ENCODE measurements at places on chromosomes 6 and 20.
A peak's percentile ranks its signal among the peaks of the same experiment; 100 is the strongest.

DNA sequence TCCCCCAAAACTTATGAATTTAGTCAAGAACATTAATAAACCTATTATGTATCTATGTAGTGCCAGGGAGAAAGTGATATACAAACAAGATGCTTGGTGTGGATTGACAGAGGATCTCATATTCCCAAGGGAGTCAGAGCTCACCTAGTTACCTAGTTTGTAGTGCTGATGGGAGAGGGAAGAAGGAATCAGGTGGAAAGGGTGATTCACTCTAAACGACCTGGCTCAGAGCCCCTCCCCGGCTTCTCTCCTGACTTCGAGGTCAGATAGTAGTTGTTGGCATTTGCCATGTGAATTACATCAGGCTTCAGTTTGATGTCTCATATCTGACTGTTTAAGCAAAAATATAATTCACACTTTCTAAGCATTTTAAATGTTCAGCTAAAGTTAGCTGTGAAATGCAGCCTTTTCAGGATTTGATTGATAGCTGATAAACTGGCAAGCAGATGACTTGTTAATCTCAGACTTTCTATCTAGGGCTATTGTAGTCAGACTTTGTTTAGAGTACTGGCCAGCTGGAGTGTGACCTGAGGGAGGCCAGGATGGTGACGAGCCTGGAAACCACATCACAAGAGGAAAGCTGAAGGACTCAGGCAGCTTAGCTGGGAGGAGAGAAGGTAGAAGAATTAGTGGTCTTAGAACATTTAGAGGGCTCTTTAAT, 123.7 kb downstream of the AKAP7 start:
- no peak for DNase-seq

DNA sequence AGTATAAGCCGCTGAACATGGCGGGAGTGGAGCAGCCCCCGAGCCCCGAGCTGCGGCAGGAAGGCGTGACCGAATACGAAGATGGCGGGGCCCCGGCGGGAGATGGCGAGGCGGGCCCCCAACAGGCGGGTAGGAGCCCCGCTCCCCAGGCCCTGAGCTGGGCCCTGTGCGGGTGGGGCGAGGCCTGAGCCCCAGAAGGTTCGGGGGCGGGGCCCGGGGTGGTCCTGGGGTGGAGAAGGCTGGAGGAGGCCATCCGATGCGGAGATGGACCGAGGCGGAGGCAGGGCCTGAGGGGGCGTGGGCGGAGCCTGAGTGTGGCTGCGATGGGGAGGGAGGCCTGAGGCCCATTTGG, 7.1 kb downstream of the L3MBTL1 start:
- DNase-seq: peak; percentile 69

- no peak for DNase-seq
Observed at GRCh38 chr6:133551847-133552341, 310.7 kb downstream of the EYA4 start.

DNA sequence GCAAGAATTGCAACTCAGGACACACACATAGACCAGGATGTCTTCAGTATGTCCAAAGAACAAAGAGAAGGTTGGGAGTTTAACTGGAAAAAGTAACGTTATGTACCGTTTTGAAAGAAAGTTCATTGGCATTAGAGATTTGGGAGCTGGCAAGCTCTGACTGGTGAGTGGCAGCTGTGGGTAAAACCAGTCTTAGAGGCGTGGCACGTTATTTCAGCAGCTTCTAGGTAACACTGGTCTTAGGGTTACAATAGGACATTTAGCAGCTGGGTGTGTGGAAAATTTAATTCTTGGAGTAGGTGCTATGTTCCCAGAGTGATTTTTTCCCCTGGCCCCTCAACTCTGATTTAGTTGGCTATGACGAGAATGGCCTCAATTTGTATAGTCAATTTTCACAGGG, 19.2 kb downstream of the SNRPB start:
- DNase-seq: no peak

DNA sequence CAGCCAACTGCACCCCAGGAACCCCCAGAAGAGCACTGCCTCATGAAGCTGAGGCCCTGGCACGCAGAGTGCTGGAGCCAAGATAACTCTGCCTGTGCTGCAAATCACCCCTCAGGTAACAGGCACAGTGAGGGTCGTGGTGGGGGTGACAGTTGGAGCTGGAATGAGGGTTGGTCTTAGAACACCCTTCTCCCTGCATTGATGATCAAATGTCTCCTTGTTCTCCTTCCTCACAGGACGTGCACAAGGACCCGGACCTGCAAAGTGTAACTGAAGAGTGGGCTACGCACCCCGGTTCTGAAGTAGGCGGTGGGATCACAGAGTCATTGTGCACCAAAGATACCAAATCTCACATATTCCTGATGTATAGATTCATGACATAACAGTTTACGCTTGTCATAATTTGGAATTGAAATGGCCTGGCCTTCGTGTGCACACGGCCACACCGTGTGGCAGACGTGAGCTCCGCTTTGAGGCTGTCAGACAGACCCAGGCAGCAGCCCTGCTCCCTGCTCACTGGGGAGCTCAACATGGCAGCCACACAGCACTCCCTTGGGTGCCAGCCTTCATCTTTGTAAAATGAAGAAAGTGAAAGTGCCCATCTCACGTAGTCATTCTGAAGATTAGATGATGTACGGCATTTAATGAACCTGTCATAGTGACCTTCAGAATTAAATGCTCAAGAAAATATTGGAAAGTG, 8.8 kb downstream of the THBS2 start:
- DNase-seq: no peak

- no peak for DNase-seq
Observed at GRCh38 chr6:24922814-24923213, 12.9 kb downstream of the RIPOR2 start.

- no peak for DNase-seq
Observed at GRCh38 chr6:143166247-143166695, 105.6 kb downstream of the AIG1 start.

DNA sequence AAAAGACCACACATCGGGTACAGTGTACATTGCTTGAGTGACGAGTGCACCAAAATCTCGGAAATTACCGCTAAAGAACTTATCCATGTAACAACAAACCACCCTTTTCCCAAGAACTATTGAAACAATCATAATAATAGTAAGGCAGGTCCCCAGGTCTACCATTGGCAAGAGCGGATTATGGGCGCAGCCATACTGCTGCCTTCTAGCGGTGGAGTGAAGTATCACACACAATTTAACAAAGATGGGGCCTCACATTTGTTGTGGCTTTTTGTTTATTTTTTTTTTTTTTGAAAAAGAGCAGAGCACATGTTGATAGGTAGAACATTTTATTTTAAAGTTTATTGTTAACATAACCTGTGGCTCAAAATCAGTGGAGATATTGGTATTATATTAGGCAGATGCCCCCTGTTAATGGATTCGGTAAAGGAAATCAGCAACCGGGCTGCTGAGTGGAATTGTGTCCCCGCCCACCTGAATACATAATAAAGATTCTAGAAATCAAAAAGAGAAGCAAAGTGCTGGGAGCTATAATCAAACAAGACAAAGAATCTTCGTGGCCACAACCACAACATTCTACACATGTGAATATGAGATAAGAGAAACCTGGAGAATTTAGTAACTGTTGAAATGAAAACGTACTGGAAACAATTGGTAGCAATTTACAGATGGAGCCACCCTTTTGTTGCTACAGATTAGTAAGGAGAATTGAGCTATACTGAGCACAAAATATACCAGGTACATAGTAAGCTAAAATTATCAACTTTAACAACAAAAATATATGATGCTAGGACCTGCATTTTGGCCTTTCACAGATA, 94.2 kb upstream of the EXOC2 start:
- peak; percentile 48 for DNase-seq

DNA sequence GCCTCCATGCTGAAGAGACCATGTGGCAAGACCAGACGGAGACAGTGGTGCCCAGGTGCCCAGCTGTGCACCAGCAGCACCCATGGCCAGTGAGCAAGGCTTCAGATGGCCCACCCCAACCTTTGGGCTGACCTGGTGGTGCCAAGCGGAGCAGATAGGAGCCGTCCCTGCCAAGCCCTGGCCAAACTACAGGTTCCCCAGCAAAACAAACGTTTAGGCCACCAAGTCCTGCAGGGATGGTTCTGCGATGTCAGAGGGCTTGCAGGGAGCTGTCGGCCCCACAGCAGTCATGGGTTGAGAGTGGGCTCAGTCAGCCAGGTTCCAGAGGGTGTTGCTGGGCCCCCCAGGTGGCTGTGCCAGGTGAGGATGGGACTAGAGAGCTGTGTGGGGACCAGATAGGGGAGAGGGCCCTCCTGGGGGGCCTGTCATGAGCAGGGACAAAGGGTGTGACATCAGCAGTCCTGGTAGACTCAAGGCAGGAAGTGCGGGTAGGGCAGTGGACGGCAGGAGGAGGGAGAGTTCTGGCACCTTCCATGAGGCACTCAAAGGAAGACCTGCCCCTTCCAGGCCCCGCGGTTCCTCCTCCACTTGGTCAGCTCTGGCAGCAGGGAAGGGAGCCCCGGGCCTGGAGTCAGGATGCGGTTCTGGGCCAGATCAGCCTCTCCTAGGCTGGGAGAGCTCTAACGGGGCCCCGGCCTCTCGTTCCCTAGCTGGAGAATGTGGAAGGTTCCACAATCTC, 342.4 kb downstream of the ZFAND3 start:
- DNase-seq: no peak

DNA sequence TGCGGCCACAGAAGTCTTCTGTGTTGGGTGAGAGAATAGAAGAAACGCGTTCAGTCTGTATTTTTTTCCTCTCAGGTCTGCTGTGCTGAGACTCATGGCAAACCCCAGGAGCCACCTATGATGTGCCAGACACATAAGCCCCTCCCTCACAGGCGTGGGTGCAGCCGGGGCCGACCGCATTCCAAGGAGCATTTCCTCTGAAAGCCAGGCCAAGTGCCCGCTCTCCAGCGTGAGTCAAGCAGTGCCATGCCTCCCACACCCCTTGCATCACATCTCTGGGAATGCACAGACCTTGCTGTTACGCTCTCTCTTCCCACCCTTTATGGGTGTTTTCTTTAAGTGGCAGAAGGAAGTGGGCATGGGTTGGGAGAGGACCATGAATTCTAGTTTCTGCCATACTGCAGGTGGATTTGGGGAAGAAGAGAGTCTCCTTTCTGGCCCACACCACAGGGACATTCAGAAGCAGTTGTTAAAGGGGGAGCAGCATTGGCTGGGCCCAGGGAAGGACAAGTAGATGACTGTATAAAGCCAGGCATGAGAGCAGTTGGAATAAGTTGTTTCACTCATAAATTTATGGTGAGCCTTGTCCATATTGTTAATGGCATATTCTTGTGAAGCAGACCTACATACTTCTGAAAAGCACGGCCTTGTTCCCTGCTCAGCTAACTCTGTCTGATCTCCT, 37.1 kb upstream of the TFAP2A start:
- DNase-seq: peak; percentile 72

GRCh38 chr20:60584221-60584620, 626.0 kb downstream of the CDH26 start:
- no peak for DNase-seq

GRCh38 chr6:88963139-88964090, at the start of gene RNGTT:
RNGTT (minus strand) TSS chr6:88963618; CDS start chr6:88963409, 209 bp downstream.
- DNase-seq: peak; percentile 99

- no peak for DNase-seq
Observed at GRCh38 chr6:89528866-89529265, 95.9 kb downstream of the ANKRD6 start.

DNA sequence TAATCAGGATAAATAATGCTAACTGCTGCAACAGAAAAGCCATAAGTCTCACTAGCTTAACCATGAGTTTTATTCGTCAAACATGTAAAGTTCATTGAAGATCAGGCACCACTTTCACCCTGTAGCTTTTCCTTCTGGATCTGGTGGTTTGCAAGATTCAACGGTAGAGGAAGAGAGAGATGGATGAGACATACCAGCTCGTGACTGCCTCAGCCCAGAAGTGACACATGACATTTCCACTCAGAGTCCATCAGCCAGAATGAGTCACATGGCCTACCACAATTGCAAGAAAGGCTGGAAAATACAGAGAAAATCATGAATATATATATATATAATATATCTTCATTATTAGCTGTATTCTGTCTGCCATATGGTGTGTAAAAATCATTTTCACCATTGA, 29.0 kb downstream of the SPTLC3 start:
- DNase-seq: no peak
